HL-60 (cell line): ENCODE measurements at places on chromosomes 2 and 18.

- peak; percentile 66 for DNase-seq
Measured at GRCh38 chr18:54119524-54120019, 104.9 kb downstream of the MBD2 start.

DNA sequence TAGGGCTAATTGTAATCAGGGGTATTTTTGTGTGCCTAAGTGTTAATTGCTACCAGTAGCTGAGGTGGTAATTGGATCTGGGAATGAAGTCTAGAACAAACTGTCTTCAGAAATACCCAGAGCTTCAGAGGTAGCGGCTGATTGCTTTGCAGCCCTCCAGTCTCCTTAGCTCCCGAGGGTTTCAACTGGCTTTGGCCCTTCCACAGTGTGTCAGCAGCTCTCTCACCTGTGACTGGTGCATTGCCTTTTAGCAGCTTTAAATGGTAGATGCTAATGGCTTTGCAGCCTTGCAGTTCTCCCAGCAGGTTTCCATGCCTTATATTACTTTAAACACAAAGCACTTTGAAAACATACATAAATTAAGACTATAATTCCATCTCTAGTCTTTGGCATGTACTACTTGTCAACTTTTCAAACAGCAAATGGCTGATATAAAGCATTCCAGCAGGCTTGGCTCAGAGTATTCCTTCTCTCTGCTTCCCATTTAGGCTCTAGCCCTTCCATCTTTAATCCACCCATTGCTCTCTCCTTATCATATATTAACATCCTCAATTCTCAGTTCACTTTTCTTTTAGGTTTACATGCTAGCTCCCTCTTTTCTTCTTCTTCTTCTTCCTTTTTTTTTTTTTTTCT is 156.4 kb upstream of the GALNT13 start:
- DNase-seq: no peak

- peak; percentile 55 for DNase-seq
Measured at GRCh38 chr2:74919827-74920226, 38.6 kb upstream of the POLE4 start.

DNA sequence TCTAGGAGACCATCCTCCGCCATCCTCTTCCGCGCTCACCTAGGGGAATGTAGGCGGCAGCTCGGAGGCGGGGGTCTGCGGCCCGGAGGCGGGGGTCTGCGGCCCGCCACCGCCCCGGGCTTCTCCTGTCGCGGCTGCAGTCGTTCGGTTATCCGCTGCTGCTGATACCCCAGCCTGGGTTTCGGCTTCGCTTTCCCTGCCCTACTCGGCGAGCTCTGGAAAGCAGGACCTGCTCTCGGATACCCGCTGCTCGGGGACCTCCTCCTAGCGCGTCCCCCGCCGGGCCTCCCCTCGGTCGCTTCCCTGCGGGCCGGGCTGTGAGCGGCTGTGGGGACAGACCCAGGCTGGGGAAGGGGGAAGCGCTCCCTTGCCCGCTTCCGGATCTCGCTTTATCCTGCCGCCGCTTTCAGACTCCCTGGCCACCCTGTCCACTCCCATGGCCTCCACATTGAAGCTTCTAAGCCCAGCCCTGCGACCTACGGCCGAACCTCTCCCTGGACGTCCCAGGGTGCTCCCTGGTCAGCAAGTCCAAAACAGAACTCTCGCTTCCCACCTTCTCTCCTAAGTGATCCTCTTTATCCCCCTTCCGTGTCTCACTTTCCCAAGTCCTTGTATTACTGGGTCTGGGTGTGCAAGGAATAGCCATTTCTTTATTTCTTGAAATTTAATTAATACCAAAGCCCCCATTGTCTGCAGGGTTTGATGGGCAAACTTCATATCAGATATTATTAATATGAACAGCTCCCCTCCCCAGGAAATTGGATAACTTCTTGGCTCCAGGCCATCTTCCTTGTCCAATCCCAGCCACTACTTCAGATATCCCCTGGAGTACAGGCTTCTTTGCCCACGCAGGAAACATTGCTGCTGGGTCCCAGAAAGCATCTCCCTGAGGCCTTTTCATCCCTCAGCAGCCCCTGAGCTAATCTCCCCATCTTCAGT is 769 bp downstream of the FKBP1B start:
- no peak for DNase-seq

DNA sequence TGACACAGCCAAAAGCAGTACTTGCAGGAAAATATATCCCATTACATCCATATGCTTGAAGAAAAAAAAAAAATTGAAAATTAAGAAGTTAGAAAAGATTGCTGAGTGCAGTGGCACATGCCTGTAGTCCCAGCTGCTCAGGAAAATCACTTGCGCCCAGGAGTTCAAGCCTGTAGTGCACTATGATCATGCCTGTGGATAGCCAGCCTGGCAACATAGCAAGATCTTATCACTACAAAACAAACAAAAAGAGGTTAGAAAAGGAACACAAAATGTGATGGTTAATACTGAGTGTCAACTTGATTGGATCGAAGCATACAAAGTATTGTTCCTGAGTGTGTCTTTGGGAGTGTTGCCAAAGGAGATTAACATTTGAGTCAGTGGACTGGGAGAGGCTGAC is 361.9 kb downstream of the NYAP2 start:
- DNase-seq: no peak

- DNase-seq: peak; percentile 89
Measured at GRCh38 chr18:57581301-57581934, 5.1 kb downstream of the FECH start.

GRCh38 chr2:241489733-241490680 is 18.4 kb downstream of the STK25 start:
- DNase-seq: no peak

DNA sequence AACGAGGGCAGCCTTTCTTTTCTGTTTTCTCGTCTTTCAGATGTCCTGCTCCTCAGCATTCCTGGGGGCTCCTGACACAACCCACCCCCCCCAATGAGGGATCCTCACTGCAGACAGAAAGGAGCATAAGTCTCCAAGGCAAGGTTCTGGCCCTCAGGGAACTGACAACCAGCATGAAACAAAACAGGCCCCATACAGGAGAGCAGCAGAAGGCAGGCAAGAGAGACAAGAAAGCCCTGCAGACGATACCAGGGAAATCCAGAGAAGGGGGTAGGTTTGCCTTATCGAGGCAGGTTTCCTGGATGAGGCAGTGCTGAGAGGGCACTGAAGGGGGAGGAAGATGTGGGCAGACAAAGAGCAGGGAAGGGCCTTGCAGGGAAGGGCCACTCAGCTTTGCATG is 103.9 kb upstream of the EPAS1 start:
- DNase-seq: no peak

GRCh38 chr18:407626-408224 is 92.8 kb downstream of the COLEC12 start:
- DNase-seq: no peak

DNA sequence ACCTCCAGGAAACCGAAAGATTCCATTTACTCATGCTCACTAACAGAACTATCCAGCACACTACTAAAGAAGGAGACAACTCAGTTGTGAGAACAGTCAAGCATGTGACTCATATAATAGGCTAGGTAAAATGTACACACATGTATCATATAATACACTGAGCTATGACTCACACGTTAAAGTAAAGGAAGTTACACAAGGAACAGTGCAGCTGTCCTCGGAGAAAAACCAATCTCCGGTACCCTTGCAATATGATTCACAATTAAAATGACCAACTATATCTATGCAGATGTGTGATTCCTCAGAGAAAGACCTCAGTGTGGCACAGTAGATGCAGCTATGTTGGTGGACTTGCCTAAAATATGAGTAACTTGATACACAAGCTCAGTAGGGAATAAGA is 76.5 kb downstream of the STRN start:
- peak; percentile 57 for DNase-seq

GRCh38 chr2:231308631-231309428 is 86.7 kb upstream of the B3GNT7 start:
- no peak for DNase-seq

DNA sequence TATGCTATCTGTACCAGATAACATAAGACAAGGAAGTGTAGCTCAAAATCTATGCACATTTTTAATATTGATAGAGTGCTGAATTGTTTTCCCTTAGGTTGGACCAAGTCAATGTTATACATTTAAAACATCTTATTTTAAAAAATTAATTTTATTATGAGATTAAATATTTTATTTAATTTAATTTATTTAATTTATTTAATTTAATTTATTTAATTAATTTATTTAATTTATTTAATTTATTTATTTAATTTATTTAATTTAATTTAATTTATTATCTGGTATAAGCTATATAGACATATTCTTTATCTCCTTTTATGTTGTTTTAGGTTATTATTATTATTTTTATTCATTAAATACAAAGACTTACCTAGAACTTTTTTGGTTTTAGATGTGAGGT is 551.7 kb upstream of the LRRTM1 start:
- no peak for DNase-seq

DNA sequence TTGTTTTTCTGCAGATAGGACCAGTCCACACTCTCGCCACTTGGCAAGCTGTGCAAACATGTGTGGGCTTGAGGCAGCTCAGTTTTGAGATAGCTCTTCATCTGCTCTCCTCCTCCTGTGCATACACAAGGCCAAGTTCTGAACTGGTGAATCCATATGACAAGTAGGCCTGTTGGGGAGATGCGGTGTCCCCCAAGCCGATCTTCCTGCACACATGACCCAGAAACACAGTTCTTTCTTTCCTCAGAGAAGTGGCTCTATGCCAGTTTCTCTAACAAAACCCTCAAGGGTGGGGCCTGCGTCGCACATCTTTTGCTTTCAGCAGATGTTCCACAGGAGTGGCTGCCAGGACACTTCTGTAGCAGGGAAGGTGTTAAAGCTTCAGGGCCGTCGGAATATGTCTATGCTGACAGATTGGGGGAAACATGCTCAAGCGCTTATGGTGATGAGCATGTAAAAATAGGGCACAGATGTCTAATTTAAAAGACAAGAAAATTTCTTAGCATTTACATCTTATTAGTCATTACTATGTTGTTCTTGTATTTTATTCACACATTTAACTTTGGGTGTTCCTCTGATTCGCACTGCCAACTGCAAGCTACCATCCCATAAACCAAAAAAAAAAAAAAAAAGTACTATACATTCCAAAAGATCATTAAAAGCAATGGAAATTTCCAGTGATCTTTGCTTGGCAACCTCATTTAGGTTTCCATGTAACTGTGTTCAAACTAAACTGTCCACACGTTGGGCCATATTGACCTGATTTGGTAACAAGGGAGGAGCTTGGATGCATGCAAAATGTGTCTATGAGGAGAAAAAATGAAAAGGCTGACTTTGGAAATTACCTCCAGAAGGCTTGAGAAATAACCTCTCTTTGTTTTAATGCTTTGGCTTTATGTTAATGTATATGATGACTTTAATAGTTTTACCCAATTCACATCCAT is 1055.5 kb upstream of the KLHL29 start:
- DNase-seq: no peak

- DNase-seq: no peak
Measured at GRCh38 chr18:3873211-3873610, 423.2 kb downstream of the TGIF1 start.

DNA sequence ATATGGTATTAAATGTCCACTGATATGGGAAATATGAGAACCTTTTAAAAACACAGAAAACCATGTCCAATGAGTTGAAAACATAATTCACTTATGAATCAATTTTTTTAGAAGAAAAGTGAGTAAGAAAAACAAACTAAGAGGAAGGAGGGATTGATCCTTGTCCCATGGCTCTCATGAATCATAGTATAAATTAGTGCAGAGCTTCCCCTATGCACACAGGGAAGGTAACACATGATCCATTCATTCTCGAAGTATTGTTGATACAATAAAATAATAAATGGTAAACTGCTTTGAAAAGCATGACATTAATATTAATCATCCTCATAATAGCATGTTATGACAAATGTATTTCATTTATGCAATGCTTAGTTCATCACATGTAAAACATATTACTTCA is 872.0 kb upstream of the CNTNAP5 start:
- DNase-seq: no peak

DNA sequence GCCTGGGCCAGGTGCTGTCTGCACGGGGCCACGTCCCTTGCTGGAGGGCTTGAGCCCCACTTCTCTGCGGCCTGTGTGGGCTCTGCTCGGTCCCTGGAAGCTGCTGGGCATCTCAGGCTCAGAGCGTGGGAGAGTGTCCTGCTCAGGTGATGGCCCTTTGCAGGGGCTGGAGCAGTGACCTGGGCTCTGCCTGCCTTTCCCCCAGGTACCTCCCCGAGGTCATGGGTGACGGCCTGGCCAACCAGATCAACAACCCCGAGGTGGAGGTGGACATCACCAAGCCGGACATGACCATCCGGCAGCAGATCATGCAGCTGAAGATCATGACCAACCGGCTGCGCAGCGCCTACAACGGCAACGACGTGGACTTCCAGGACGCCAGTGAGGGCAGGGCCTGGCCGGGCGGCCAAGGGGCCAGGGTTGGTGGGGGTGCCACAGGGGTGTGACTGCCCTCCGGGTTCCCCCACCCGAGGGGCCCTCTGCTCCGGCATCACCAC is 29.9 kb downstream of the GPC1 start:
- no peak for DNase-seq

DNA sequence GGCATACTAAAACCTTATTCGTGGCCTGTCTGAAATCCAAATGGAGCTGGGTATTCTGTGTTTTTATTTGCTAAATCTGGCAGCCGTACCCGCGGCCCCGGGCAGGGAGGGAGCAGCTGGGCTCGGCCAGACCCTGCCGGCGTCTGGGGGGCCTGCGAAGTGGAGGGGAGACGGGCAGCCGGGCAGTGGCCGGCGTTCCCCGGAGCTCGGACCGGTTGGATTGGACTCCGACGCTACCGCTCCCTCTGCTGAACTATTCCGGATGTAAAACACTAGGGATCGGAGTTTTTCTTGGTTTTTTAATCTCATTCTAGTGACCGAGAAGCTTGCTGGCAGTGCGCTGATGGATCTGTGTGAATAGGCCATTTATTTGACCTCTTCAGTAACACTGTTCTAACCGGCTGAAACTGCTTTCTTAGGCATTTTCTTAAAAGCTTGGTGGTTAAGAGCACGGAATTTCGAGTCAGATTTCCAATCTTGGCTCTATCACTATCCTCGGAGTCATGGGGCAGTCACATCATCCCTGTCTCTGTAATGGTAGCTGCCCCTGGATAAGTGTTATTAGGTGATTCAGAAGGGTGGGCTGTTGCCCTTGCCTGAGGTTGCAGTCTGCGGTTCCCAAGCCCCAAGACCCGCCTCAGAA is 694 bp downstream of the UNC50 start:
- DNase-seq: no peak

- DNase-seq: no peak
Measured at GRCh38 chr2:75018162-75018561, 59.7 kb downstream of the POLE4 start.

GRCh38 chr18:58572181-58572580 is 56.7 kb downstream of the ALPK2 start:
- DNase-seq: no peak
